ENCODE measurements at places on chromosomes 3 and 15.

- DNase-seq, result no peak
These were observed 20.7 kb downstream of the CYFIP1 start for GRCh38 chr15:22959321-22960101.

DNA sequence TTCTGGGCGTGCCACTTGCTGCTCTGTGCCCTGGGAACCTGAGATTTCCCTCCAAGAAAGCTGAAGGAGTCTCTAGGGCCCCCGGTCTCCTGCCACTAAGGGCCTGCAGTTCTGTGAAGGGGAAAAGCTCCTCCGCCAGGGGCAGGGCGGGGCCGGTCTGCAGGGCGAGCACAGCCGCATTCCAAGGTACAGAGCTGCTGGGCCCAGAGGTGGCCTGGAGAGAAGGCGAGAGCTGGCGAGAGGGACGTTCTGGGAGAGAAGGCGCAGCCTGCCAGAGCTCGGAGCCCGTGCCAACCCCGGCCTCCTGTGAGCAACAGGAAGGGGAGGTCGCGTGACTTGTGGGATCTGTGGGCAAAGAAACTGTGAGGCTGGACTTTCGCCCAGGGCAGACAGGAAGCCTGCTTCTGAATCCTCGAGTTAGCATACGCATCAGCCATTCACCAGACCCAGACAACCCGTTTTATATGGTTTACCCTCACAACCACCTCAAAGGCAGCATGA lies 500.4 kb downstream of the SHQ1 start:
- peak; percentile 49 for DNase-seq

DNA sequence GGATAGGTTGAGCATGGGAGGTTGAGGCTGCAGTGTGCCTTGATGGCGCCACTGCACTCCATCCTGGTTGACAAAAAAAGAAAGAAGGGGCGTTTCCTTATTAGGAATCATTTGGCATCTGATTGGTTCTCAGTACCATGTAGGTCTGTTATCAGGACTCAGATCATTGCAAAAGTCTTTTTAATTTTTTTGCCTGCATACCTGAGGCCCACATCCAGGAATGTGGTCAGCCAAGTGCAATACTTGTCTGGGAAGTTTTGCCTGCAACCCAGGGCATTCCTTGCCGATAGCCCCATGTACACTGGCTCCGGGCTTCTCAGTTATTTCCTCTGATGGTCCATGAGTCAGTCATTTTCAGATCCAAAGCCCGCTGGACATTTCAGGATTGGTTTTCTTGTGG lies 50.1 kb upstream of the CRTC3 start:
- DNase-seq, result no peak

- DNase-seq, result no peak
These were observed 100.9 kb upstream of the TLE3 start for GRCh38 chr15:70198441-70199123.

GRCh38 chr3:123070510-123070909 lies 3.7 kb downstream of the PDIA5 start:
- DNase-seq, result no peak

DNA sequence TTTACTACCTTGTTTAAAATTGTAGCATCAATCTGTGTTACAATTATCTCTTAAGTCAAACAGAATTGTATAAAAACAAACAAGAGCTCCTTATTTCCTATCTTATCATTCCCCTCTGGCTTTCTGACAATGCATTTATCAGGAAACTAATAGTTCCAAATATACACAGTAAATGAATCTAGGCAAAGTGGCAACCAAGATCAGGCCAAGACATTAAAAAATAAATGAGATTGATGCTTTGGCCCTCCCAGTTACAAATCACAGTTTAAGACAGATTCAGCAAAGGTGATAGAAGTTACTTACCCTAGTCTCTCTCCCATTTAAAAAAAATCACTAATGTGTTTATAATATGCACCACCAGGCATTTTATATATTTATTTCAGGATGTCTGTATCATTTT lies 236.7 kb downstream of the EPHA3 start:
- DNase-seq, result no peak

Data from CD4-positive, alpha-beta T cell treated with Interferon alpha-2 for 1 hour (primary cell).